ENCODE measurements at places on chromosomes 11 and 22.

GRCh38 chr11:120027546-120028180 lies 110.2 kb downstream of the TRIM29 start:
- DNase-seq = no peak

GRCh38 chr11:12220305-12220704 lies 109.9 kb downstream of the MICAL2 start:
- no peak for DNase-seq

DNA sequence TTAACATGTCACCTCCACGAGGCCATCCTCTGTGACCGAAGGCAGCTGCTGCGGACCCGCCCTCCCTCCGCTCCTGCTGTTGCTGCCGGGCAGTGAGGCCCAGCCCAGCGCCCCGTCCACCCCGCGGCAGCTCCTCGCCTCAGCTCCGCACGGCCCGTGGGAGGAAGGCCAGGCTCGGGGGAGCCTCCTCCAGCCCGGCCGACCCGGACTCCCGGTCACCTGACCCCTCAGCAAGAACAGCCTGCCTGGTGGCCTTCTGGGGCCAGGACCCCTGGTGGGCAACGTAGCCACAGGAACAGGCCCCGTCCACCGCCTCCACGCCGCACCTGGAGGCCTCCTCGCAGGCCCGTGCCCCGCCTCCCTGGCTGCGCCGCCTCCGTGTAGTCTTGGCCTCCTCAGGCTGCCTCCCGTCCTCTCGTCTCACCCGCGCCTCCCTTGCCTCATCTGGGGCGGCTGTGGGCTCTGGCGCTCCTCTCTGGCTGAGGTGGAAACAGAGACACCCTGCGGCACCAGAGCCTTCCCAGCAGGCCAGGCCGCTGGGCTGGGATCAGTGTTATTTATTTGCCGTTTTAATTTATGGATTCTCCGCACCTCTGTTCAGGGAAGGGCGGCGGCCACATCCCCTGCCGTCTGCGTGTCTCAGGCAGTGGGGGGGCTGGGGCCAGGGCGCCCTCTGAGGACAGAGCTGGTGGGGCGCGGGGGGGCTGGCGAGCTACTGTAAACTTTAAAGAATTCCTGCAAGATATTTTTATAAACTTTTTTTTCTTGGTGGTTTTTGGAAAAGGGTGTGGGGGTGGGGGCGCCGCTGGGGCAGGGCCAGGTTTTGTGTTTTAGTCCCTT lies 25.4 kb downstream of the MOB2 start:
- DNase-seq = no peak

DNA sequence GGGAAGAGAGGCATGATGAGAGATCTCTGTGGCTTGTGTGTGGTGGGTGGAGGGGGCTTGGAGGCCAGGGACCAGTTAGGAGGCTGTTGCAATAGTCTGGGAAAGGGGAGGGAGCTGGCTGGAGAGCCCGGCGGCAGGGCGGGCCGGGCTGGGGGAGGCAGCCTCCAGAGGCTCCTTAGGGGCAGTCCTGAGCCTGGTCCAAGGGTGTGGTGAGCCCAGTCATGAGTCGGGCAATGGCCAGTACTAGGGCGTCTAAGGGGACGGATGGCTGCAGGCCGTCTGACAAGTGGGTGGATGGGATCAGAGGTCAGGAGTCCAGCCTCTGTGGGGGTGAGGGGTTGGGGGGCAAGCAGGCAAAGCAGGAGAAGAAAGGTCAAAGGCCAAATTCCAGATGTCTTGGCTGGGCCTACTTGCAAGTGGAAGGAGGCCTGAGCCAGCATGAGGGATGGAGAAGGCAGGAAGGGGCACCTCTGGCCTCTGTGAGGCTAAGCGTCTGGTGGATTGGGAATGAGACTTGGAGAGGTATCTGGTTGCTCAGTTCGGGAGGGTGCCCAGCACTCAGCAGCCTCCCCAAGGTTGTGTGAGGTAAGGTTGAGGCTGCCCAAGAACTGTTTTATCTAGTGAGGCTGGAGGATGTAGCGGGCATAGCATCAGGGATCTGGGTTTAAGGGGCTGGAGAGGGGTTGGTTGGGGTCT lies 6.0 kb upstream of the CD248 start:
- DNase-seq = no peak

- no peak for DNase-seq
Measured at GRCh38 chr22:22879675-22880155, 7.9 kb upstream of the IGLL5 start.

GRCh38 chr11:110526323-110526722 lies 96.6 kb downstream of the FDX1 start:
- DNase-seq = no peak

- no peak for DNase-seq
Measured at GRCh38 chr11:93524858-93525257, 18.3 kb downstream of the SMCO4 start.

DNA sequence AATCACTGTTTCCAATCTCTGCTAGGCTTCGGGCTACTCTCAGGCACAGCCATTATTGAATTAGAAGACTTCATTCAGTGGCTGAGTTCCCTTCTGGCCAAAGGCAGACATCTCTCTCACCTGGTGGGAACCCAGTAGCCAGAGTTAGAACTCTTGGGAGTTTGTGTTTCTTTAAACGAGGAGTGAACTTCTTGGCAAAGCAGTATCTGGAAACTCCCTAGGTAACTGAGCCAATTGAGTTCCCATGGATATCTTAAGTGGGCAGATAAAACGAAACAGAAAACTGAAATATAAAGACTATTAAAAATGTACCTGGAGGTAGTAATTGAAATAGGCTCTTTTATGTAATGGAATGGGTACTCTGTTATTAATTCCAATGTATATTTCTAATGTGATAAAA lies 125.6 kb downstream of the NELL1 start:
- DNase-seq = no peak
